ENCODE measurements at places on chromosomes 1 and 21.

DNA sequence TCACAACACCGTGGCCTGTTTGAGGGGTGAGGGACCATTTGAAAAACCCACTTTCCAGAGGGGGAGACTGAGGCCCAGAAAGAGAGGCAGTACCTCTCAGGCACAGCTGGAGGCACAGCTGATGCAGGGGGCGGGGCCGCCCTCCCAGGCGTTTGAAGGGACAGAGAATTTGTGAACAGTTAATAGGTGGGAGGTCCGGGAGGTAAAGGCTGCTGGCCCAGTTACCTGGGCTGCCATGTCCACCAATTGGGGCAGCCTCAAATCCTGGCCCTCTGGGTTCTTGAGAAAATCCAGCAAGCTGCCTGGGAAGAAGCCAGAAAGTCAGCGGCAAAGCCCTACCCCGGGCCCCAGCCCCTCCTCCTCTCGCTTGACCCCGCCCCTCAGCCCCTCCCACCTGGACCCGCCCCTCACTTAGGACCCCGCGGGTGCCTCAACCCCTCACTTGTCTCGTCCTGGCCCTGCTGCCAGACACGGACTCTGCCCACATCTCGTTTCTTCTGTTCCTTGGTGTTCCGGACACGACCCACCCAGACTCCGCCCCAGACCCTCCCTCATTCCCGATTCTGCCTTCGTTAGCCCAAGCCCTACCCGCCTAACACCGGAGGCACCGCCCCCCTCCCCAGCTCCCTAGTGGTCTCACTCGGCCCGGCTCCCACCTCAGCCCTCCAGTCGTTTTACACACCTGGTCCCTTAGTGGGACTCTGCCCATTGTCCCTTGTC, 10.8 kb upstream of the AHDC1 start:
- DNase-seq = no peak

- peak; percentile 46 for DNase-seq
Observed at GRCh38 chr21:23853796-23854379, 1753.4 kb downstream of the MRPL39 start.

GRCh38 chr1:234874291-234875288, 254.0 kb downstream of the TOMM20 start:
- no peak for DNase-seq

DNA sequence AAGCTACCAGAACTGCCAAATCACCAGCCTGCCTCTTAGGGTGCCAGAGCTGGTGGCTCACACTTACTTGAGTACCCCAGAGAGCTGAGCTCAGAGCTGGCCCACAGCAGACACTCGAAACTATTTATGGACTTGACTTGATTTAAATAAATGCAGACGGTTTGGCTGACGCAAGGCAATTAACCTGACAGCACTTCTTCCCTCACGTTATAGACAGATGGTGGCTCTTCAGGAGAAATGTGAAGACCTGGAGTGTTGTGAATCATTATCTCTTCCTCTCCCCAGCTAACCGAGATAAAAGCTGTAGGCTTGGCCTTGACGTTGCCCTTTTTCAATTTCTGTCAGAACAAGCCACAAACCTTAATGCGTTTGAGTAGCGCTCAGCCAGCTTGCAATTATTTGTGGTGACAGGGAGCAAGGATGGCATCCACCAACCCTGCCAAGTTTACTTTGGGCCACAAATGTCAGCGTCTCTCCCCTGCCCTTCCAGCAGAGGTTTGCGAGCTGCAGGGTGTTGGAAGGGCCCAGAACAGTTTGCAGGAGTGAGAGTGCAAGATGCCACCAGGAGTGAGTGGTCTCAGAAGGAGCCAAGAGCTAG, 34.0 kb upstream of the BCAR3 start:
- no peak for DNase-seq

DNA sequence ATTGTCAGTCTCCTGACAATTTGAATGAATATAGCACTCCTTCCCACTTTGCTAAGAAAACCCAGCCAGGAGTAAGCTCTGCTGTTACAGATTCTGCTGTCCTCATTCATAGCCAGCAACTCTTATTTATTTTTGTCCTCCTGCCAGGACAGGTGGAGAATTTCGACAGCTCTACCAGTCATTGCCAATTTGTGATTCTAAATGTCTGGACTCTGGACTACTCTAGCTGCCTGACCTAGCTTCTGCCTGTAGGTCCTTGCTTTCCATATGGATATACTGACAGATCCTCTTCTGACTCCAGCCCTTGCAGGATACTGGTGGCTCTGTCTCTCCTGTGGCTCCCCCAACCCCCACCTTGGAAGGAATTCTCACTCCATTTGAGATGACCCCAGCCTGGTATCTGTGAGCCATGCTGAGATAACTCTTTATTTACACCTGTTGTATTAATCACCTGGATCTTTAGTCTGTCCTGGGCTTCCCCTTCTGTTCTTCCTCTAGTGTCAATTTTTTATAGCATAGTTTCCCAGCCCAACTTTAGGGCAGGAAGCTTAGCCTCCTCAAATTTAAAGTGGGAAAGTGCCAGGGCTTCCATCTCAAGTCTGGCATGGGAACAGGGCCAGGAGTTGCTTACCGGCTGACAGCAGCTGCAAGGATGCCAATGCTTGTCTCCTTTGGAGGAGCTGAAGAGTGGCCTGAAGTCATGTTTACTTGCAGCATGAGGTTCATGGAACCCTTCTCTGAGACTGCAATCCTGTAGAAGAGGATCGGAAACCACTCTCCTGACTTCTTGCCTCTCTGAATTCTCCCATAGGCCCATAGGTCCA, 6.7 kb downstream of the PM20D1 start:
- DNase-seq = no peak

DNA sequence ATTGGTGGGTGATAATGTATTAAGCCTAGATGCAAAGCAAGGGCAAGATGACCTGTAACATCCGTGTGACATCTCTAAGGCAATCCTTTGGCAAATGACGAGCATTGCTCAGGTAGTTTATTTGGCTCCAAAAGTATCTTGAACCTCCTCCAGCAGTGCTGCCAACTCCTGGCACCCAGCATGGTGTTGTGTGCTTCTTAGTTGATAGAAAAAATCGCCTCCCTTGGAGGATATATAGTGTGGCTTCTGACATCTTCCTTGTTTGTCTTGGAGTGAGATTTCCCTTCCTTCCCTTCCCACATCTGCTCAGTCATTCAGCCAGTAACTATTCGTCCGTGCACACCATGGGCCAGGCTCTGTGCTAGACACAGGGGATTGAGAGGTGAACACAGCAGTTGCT, 121.8 kb downstream of the TOMM20 start:
- DNase-seq = no peak

DNA sequence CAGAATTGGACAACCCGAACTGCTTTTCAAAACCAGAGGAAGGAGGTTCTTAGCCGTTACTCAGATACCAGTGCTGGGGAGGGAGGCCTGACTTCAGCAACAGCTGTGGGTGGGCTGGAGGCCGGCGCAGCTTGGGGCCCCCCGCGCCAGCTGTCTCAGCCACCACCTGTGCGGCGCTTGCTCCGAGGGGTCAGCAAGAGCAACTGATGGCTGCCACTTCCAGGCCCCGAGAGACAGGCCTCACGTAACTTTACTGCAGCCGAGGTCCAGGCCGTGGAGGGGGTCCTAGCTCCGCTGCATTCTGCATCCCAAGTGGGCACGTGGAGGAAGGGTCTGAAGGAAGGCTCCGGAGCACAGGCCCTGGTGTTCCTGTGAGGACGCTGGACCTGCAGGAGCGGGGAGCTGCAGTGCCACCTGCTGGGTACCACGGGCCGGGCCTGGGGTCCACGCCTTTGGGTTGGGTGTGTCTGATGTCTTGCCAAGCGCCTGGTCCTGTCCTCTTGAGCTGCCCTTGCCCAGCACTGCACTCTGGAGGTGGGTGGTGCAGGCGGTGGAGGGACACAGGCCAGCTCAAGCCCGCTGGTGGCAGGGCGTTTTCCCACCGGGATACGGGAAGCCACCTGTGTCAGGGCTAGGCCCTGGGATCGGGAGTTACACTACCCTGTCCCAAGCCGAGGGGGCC, 9.8 kb downstream of the THAP3 start:
- no peak for DNase-seq

DNA sequence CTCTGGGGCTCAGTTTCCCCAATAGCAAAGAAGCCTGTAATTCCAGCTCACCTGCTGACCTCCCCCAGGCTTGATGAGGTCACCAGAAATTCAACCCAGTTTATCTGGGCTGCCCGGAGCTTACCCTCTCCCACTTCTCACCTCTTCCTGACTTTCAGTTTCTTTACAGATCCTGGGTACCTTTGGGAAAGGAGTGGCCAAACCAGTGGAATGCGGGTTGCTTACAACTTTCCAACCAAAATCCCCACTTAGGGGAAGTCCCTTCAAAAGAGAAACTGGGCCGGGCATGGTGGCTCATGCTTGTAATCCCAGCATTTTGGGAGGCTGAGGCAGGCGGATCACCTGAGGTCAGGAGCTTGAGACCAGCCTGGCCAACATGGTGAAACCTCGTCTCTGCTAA, 5.9 kb upstream of the MARCKSL1 start:
- no peak for DNase-seq

DNA sequence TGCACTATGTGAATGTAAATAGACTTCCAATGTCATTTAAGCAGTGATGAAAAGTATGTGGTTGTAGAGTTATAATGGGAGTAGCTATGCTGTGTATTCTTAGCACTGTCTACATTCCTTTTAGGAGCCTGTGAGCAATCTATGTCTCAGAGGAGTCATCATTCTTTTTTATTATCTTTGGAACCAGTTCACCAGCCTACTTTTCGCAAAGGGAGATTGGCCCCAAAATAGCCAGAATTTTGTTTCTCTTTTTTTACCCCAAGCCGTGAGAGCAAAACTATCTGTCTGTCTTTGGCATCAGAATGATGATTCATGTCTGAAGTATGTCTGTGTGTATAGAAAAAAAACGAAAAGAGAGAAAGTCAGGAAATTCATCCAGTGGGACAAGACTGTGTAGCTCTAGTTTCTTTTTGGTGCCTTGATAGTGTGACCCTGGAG, 44.2 kb downstream of the OSBPL9 start:
- DNase-seq = no peak
